NCI-H345 (cell line): ENCODE measurements at places on chromosomes 1 and 21.

GRCh38 chr1:43054961-43055360 lies 96.3 kb upstream of the SLC2A1 start:
- DNase-seq: no peak

DNA sequence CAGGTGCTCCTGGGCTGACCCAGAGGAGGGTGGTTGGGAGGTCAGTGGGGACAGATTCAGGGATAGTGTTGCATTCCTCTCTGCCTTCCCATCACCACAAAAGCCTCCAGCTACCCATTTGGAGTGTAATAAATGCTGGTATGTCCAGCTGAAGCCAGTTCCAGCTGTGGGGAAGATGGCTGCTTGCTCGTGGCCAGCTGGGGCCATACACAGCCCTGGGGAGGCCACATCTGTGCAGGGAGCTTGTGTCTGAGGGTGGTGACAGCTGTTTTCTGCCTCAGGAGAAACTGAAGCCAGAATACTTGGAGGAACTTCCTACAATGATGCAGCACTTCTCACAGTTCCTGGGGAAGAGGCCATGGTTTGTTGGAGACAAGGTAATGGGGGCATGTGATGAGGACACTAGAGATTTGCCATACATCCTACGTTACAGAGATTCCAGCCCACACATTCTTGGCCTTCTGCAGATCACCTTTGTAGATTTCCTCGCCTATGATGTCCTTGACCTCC lies 2.7 kb downstream of the GSTM4 start:
- DNase-seq: no peak

DNA sequence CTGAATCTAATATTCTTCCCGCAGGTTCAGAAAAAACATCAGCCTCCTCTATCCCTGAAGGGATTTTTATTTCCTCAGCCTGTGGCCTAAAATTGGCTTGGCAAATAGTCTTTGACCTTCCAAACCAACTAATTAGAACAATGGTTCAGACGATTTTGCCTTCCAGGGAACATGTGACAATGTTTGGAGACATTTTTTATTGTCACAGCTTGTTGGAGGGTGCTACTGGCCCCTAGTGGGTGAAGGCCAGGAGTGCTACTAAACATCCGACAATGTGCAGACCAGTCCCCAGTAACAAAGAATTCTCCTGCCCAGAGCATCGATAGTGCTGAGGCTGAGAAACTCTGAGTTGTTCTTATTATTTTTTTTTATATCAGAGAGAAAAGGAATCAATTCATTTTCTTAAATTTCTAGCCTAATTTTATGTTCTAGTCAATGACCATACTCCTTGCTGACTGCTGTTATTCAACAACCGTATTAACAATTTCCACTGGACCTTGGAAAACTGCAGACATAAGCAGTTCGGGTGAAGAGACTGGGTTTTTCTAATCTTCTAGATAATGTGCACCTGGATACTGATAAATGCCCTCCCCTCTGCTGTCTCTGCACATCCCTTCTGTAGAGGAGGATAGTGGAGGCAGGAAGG lies 280.7 kb downstream of the LMX1A start:
- DNase-seq: peak; percentile 58

DNA sequence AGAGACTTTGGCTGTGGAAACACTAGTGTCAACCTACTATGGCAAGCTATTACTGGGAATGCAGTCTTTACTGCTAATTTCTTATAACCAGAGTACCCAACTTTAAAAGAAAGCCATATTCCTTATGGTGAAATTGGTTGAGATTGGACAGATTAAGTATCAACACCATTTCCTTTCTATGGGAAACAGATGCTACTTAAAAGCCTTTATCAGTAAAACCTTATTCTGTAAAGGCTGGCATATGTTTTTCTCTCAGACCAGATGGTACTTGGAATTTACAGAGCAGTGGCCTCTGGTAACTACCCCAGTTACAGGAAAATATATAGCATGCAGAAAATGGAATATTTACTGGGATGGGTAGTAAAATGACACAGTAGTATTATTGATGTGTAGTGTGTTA lies 18.8 kb downstream of the IFI44 start:
- DNase-seq: no peak

DNA sequence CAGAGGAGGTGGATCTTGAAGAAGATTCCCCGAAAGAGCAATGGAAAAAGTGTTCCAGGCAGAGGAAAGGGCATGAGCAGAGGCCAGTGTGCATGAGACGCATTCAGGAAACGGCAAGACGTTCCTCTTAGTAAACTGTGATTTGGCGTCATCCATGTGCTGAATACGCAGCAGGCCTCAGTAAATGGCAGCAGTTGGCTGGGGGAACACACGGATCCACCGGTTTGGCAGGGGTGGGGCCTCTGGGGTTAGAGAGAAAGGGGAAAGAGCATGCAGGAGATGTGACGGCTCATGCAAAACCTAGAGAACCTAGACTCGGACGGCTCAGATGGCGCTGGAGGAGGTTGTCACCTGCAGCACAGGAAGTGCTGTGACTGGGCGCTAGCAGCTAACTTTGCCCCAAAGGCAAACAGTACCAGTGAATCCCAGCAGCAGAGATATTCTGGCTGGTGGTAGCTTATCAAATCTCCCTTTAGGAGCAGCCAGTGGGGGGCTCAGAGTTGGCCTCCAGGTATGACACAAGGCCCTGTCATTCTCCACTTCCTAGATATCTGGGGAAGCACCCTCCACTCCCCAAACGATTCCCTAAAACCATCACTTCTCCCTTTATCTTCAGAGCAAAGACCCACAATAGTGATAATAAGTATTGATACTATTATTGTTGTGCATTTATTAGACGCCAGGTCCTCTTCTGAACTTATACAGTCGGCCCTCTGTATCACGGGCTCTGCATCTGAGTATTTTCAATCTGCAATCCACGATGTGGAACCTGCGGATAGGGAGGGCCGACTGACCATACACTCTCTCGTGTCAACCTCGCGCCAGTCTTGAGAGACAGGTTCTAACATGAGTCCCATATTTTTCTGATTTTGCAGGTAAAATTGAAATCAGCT lies 7.6 kb downstream of the LAPTM5 start:
- no peak for DNase-seq

- DNase-seq: no peak
Measured at GRCh38 chr1:215583185-215583749, 16.2 kb downstream of the KCTD3 start.

DNA sequence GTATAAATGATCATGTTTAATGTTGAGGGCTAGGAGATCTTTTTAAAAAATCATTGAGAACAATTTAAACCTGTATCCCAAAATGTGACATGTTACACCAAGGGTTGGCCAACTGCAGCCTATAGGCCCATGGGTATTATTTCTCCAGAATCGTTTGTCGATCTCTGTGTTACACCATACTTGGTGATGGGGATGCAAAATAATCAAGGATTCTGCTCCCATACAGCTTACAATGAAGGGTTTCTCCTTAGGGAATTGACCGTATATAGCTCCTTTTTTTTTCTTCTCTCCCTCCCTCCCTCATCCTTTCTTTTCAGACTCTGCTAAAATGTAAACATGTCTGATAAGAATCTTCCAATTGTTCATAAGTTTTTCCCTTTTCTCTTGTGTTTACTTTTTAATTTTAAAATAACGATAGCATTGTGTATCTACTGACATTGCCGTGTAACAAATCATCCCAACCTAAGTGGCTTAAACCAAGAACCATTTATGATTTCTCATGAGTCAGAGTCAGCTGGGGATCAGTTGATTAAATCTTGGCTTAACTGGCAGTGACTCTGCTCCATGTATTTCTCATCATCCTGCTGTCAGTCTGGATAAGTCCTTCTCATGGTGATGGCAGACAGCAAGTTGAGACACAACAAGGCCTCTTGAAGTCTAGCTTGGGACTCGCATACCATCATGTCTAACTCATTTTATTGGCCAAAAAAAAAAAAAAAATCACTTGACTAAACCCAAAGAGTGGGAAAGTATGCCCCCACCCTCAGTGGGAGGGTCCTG lies 48.0 kb downstream of the MARK1 start:
- DNase-seq: no peak

GRCh38 chr1:111157431-111157830 lies 17.4 kb downstream of the CEPT1 start:
- DNase-seq: no peak

DNA sequence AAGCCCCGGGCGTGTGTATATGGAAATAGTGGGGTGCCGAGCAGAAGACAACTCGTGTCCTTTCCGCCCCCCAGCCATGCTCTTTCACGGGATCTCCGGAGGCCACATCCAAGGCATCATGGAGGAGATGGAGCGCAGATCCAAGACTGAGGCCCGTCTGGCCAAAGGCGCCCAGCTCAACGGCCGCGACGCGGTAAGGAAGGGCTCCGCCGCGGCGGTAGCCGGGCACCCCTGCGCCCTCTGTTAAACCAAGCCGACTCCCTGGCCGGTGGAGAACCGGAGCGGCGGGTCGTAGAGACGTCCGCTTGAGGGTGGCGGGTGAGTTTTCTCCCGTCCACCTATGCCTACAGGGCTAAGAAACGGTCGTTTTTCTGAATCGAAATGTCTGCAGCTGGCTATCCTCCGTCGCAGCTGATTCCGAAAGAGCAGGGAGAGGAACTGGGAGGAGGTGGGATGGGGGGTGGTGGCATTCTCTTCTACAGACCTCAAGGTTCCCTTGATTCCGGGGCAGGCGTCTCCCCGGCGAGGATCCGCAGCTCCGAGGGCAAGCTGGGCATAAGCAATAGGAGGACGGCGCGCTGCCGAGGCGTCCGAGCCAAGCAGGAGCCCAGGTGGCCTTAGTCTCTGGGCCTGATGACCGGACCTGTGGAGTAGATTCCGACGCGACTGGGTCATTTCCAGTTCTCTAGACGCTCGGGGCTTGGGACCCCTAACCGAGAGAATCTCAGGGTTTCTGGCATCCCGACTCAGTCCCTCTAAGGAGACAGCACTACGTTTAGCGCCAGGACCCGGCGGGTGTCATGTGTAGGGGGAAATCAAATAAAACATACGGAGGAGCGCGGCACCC lies 856 bp downstream of the LHX9 start:
- no peak for DNase-seq

DNA sequence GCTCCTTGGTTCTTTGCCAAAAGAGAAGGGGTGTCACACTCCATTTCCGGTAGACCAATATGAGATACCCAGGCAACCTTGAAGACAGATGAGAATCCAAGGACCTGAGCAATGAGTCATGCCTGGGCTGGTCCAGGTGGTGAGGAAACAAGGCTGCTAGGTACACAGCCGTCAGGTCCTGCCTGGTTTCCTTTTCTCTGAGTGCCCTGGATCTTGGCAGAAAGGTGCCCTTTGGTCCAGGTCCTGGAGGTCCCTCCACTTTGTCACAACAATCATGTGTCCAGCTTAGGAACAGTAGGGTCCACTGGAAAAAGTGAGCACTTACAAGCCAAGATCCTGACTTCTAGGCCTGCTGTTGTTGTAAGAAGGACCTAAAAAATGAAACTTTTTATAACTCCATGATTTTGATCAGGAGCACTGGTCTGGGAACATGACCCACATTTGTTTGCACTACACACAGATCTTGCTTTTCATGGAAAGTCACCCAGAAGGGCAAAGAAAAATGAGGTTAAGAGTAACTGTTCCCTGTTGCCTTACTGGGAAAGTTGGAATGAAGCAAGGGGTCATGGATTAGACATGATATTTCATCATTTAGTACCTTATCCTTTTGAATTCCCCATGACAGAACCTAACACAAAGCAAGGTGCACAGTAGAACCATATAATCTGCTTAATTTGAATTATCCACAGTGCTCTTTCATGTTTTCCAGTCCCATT lies 94.7 kb downstream of the PAPPA2 start:
- no peak for DNase-seq

DNA sequence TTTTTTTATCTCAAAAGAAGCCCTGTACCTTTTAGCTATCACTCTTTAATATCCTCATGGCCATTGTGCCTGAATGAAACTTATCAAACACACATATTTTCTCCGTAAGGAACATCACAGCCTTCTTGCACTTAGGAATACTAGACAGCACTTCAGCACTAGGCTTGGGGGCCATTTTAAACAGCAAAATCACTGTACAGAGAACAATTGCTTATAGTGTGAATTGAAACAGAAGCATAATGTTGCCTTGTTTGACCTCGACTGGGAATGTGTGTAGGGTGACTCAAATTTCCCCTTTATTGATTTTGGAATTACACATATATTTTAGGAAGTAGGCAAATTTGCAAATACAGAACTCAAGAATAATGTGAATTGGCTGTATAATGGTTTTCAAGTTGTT lies 36.4 kb downstream of the KYAT3 start:
- DNase-seq: no peak

GRCh38 chr1:91650764-91651163 lies 150.1 kb downstream of the CDC7 start:
- DNase-seq: no peak

DNA sequence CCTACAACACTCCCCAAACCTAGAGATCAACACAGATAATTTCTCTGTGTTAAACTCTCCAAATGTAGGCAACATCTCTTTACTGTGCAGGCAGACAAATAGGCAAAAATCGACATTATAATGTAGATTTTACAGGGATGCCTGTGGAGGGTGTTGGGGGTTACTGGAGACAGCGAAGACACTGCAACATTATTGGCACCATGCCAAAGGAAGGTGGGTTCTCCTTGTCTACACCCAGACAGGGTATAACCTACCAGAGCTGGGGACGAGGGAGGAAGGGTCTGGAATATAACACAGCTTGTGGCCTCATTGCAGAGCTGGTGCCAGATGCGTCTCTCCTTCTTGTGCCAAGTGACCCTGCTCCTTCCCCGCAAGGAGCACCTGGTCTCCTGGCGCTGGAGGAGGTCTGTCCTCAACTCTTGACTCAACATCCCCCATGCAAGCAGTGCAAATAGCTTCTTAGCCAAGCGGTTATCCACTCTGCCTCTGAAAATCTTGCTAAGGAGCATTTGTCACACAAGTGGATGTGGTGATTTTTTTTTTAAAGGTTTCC lies 404.0 kb downstream of the PRDM2 start:
- no peak for DNase-seq

- peak; percentile 31 for DNase-seq
Measured at GRCh38 chr1:57711326-57711725, 287.5 kb upstream of the DAB1 start.

- no peak for DNase-seq
Measured at GRCh38 chr1:211411639-211412038, 80.3 kb downstream of the RD3 start.

DNA sequence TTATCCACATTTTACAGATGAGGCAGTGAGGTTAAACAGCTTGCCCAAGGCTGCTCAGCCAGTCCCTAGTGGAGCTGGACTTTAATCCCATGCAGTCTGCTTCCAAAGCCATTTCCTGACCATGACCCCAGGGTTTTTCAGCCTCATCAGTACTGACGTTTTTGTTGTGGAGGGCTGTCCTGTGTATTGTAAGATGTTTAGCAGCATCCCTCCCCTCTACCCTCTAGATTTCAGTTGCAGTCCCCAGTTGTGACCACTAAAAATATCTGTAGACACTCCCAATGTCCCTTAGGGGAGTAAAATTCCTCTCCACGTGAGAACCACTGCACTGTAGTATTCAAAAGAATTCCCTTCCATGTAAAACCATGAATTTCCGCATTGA lies 30.2 kb upstream of the C1orf105 start:
- no peak for DNase-seq

DNA sequence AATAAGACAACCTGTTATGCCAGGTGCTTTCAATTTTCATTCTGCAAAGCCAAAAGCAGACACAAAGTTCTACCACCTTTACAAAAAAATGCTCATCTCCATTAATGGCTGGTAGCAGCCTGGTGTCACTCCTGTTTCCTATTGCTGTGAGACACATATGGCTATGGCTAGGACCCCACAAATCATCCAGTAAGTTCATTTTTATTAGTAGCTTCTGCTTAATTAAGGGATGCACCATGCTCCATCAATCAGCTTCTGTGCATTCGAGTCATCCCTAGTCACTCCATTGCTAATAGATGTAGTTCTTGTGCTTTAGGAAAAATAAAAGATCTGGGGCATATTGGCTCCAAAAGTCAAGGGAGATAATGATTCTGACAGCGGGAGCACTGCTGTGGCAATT lies 257.2 kb downstream of the SPATA17 start:
- no peak for DNase-seq
